ENCODE measurements at places on chromosomes 5 and 9.

DNA sequence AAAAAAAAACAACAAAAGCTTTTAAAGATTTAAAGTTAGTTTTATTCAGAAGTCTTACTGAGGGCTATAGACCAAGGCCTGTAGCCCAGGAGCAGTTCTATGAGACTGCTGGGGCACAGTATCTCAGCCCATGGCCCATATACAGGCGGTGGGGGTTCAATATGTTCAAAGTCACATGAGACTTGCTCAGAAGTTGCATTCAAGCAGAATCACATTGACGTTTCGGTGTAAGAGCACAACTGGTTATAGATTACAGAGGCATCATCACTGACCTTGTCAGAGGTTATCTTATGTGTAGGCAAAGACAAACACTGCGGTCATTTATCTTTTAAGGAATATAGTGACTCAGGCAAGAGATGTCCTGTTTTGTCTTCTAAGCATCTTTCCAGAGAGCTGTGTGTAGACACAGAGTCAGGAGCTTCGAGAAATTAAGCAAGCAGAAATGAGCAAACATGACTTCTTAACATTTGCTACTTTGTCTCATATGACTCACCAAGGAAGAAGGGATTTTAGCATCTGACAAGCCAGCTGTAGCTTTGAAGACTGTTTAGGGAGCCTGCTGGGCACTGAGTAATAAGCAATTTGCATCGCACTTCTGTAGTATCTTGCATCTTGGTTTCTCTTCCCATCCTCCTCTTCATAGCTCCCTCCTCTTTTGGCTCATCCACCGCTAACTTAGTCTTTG lies 12.9 kb upstream of the F2RL1 start:
- DNase-seq: no peak

DNA sequence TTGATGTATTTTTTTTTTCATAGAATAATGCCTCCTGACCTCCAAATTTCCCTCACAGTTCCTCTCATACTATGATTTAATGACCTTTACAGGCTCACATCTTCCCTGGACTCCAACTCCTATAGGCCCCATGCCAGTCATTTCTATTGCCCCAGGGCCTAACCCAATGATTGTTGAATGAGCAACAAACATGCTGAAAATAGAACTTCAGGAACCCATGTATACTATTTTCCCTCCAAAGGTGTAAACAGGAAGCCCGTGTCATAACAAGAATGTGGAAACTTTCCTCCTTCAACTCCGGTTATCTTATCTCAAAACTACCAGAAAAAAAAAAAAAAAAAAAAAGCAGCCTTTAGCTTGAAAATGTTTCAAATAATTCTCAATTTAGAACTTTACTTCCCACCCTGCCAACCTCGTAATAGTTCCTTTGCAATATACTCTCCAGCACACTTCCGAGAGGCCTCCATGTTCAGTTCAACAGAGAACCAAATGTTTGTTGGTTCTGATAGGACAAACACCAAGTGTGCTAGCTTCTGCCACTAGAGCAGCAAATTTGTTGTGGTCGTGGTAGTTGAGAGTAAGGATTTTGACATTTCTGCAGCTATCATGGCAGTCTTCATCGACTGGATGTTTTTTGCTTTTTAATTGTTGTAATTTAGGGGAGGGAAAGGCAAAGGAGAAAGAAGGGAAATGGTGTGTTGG lies 25.8 kb downstream of the TRPM6 start:
- DNase-seq: no peak

DNA sequence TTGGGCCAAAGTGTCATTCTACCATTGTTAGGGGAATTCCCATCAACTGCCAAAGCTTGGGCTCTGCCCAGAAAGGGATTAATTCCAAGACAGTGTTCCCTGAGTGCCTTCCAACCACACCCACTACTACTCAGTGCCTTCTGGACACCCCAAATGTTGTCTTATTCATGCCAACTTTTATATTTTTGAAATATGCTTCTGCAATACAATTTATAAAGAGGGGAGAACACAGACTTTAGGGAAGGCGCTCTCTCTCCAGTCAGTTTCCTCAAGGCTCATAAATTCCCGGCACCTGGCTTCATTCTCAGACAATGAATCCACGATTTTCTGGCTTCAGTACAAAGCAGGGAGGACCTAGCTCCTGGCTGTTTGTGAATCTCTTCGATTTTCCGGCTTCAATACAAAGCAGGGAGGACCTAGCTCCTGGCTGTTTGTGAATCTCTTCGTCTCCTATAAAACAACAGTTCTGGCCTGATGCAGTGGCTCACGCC lies 120.1 kb upstream of the MYO10 start:
- DNase-seq: peak; percentile 67

DNA sequence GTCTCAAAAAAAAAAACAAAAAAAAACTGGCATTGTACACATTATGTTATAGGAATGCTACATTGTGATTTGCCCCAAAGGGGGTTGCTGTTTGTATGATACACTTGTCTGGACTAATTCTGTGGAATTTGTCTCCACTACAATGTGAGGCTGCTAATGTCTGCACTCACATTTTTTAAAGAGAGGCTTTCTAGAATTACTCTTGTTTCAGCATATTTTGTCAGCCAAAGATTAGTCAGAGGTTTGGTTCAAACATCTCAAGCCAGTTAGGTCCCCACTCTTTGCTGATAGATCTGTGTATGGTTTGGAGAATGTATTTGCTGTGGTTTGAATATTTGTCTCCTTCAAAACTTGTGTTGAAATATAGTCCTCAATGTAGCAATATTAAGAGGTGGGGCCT lies 59.3 kb upstream of the ZNF169 start:
- DNase-seq: no peak

GRCh38 chr9:19624519-19624918 lies 164.3 kb downstream of the SLC24A2 start:
- no peak for DNase-seq

- no peak for DNase-seq
Observed at GRCh38 chr5:132961887-132962286, 1.5 kb downstream of the AFF4 start.

DNA sequence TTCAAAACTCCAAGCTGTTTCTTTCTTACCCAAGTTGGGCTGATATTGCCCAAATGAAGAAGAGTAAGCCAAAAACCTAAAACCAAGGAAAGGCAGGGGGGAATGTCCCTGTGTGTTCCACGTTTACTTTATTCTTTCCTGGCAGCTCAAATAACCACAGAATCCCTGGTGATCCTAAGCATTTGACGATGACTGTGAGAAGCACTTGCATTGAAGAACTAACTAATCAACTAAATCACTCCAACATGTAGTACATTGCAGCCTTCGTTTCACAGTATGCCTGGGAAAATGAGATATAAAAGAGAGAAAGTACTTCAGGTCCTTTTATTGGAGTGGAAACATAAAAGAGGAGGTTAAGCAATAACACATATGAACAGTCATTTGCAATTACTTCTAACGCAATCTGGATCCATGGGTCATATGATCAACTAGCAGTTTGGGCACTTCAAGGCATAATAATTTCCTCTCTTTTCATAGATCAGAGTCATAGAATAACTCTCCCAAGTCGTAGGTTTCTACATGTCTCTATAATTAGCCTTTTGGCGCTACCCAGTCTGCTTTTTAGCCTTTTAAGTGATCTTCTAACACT lies 338.4 kb downstream of the TMEM167A start:
- DNase-seq: no peak

GRCh38 chr9:133351908-133352634 lies 4.1 kb downstream of the RPL7A start:
- DNase-seq: no peak

DNA sequence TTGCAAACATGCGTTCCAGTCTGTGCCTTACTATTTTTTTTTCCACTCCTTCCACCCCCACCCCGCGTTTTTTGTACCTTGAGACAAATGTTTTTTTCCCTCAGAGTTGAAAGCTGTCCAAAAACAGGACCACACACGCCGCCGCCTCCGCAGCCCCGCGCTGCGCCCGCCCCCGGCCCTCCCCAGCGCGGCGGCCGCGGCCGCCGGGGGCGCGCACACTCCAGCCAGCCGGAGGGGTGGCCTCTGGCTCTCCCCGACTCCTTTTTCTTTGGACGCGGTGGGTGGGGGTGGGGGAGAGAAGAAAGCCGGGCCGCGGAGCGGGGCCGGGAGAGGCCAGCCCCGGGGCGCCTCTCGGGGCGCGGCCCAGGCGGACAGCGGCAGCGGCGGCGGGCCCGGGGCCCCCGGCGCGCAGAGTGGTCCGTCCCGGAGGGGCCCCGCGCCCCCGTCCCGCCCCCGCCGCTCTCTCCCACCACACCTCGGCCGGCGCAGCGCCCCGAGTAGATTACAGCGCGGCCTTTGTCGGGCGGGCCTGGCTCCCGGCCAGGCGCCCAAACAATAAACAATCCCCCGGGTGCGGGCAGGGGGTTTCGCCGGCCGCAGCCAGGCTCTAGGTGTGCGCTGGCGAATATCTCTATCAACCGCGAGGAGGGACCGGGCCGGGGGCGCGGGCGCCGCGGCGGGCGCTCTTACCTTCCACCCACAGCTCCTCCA lies 10.9 kb downstream of the PTCH1 start:
- peak; percentile 77 for DNase-seq

- DNase-seq: no peak
Observed at GRCh38 chr5:100898504-100899346, 4.4 kb downstream of the ST8SIA4 start.

- DNase-seq: no peak
Observed at GRCh38 chr5:147400881-147401280, 109.0 kb downstream of the DPYSL3 start.

DNA sequence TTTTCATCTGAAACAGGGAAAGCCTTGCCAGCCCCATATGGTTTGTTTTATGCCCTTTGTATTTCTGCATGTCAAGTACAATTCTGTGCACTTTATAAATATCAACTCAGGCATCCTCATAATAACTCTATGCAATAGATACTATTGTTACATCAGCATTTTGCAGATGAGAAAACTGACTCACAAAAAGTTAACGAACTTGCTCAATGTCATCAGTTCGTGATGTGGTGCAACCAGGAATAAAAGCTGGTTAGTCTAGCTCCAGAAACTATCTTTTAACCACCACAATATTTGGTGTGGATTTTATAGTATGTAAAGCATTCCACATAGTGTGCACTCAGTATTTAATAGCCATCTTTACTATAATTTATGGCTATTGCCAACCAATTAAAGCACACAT lies 134.9 kb downstream of the MRPS30 start:
- no peak for DNase-seq

GRCh38 chr9:132994410-132995120 lies 16.1 kb downstream of the GFI1B start:
- DNase-seq: no peak

- peak; percentile 55 for DNase-seq
Observed at GRCh38 chr5:171272996-171273970, 35.8 kb upstream of the TLX3 start.

DNA sequence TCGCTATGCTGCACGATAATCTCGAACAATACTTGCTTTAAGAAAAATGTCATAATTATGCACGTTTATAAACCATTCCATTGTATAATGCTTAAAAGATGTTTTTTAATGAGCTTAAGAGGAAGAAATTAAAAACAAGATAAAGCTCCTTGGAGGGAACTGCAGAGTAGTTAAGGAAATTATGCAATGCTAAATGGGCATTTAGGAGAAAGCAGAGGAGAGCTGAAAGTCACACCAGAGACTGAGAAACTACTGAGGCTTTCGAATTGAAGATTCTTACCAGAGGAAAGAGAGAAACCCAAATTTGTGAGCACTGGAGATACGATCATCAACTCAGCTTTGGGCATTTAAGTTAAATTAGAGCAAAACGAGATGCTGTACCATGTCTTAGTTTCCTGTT lies 119.4 kb downstream of the CDH10 start:
- DNase-seq: no peak

GRCh38 chr5:127343866-127344265 lies 53.3 kb downstream of the MEGF10 start:
- no peak for DNase-seq

- no peak for DNase-seq
Observed at GRCh38 chr9:126986506-126986951, 71.9 kb downstream of the RALGPS1 start.

- no peak for DNase-seq
Observed at GRCh38 chr9:126615791-126616447, 2.2 kb downstream of the LMX1B start.

DNA sequence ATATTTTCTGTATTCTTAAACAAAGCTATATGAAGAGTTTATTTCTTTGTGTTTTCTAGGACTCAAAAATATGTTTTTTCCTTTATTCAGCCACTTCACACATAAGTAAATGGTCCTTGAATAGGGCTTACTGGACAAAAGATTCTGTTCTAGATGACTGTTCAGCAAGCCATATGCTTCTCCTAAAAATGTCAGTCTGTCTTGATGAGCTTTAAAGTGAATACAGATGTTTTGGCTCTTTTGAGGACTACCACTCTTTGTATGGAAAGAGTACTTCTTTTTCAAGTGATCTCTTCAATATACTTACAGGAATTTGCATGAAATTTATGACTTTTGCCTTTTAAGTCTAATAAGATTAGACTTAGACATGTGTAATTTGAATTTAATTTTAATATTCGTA lies 8.4 kb downstream of the NDUFS4 start:
- no peak for DNase-seq

DNA sequence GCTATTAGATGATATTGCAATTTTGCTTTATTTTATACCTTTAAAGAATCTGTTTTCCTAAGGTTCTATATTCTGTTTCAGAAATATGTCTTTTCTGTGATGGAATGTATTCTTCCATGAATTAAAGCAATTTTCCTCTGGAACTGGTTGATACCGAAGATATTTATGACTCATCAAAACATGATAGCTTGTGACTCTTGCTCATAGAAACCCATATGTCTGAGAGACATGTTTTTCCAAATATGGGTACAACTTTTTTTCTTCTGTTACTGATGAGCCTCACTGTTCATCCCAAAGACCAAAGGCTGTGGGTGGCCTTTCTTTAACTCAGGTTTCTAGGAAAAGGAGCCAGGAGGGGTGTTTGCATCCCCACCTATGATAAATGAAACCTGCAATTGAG lies 126.1 kb upstream of the PAPPA start:
- DNase-seq: no peak

GRCh38 chr9:61673247-61673646 lies 483.4 kb downstream of the SPATA31A7 start:
- DNase-seq: no peak

DNA sequence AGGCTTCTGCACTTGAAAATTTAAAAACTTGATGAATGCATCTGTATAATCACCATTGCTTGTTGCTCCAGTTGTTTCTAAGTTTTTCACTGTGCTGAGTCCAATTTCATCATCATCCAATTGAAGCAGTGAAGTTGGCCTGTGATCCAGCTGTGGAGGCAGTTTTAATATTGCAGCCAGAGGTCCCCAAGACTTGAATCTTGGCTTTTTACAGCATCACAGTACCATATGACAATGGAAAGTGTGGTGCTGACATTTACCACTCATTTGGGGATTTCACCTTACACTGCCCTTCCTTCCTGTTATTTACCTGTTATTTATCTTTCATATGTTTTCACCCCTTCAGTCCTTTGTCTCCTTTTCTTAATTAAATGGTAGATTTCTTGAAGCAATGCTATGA lies 76.2 kb upstream of the SPIN1 start:
- no peak for DNase-seq

GRCh38 chr5:95873351-95873750 lies 50.8 kb upstream of the GLRX start:
- DNase-seq: no peak

GRCh38 chr9:69427286-69427685 lies 102.3 kb downstream of the ENTREP1 start:
- DNase-seq: no peak

All from cerebellum (tissue), 4 donors.